Fibroblast of upper back skin (primary cell): ENCODE measurements at places on chromosomes 1 and 21.

- peak; percentile 31 for DNase-seq
These were observed 39.0 kb downstream of the ST7L start for GRCh38 chr1:112579801-112580510.

DNA sequence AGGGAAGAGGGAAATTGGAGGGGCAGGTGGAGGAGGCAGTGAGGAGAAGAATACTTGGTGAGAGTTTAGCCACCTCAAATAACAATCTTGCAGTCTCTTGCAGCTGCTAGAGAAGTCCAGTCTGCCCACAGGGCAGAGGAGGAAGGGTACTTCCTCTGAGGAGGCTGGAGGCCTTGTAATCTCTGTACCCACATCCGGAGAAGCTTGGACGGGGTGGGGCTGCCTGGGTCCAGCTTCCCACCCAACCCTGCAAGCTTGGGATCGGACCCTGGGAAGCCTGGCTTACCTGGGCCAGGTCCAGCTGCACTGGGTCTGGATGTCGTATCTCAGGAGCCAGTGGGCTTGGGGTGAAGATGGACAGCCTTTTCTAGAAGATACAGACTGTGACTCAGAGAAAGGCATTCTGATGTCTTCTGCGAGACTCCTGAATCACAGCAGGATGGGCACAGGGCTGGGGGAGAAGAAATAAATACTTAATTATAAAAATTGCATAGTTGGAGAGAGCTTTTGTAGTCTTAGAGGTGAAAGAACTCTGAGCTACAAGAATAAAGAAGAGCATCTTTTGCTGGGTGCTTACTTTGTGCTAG lies 111.8 kb upstream of the JUN start:
- DNase-seq, result peak; percentile 26

DNA sequence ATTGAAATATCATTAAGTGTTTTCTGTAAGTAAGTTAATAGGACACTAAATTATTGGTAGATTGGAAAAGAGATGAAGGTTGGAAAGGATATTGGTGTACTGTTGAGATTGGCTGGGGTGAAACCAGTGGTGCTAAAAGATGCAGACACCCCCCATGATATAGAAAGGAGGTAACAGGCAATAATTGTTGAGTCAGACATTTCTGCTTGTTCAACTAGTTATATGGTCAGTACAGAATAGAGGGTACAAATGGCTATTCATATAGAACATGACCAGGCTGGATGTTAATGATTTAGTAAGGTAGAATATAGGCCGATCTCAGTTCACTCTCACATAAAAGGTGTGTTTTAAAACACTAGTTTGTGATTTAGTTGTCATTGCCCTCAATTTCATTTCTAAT lies 104.5 kb downstream of the POU2F1 start:
- DNase-seq, result no peak

DNA sequence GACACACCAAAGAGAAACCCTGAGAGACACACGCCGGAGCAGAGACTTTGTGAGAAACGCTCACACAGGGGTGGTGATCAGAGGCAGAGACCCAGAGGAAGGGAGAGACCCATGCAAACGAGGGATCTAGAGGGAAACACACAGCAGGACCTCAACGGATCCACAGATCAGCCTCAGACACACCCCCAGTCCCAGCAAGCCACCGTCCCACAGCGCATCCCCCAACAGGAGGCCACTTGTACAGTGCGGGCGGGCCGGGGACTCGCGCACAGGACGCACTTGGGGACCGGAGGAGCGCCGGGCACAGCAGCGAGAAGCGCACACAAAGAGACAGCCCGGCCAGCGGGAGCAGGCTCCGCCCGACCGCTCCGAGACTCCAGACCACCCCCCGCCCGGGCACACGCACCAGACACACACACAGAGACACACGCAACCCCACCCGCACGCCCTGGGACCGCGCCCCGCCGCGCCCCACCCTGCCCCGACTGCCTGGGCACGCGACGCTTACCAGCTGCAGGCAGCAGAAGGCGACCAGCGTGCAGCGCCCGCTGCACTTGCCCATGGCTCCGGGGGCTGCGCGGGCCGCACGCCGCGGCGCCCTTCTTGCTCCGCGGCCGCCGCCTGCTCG lies 587 bp downstream of the NKAIN1 start:
- DNase-seq, result no peak

DNA sequence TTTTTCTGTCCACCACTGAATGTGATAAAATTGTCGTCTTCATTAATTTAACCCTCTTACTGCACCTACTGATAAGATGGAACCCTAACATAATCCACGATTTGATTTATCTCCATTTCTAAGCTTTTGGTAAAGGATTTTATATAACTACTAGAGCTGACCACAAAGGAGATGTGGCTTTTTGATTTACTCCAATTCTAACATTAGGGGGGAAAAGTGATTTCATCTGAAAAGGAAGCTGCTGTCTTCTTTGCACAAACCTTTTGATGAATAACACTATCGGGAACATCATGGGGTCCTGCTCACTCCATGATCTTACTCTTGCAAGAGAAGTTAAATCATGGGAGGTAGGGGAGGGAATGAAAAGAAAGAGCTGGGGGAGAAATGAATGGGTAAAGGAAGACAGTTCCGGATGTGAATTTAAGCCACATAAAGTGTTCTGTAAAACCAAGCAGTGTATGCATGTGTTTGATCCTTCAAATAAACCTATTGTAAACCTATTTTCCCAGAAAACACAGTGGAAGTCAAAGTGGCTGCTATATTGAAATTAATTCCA lies 161.8 kb downstream of the GABPA start:
- DNase-seq, result peak; percentile 42
